RWPE2 (cell line): ENCODE measurements at places on chromosomes 6 and 20.

- DNase-seq: no peak
These were observed 69.6 kb upstream of the VSTM2L start for GRCh38 chr20:37833221-37833896.

GRCh38 chr6:36963451-36964290, 9.1 kb downstream of the PI16 start:
- no peak for DNase-seq

DNA sequence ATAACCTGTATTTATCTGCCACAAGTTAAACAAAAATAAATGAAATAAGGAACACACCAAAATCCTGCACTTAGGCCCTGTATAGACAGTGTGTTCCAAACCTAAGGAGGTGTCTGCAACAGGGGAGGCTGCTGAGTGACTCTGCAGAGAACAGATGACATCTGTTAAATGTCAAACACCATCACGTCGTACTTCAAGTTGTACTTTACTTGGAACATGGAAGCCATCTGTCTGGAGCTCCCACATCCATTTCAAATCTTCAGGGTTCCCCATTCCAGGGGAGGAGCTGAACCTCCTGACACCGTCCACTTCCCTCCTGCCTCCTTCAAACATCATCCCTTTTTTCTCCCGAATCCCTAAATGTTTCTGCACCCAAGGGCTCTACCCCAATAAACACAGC, 1.8 kb upstream of the MAP7 start:
- no peak for DNase-seq

GRCh38 chr6:48765352-48765961, 654.5 kb upstream of the PTCHD4 start:
- no peak for DNase-seq

GRCh38 chr6:12090714-12091113, 78.6 kb downstream of the HIVEP1 start:
- no peak for DNase-seq

- DNase-seq: no peak
These were observed 6.7 kb downstream of the TGIF2 start for GRCh38 chr20:36579996-36580545.

- no peak for DNase-seq
These were observed 53.4 kb downstream of the MRPL14 start for GRCh38 chr6:44073612-44074438.

GRCh38 chr6:129370268-129370916, 339.6 kb downstream of the ARHGAP18 start:
- no peak for DNase-seq

DNA sequence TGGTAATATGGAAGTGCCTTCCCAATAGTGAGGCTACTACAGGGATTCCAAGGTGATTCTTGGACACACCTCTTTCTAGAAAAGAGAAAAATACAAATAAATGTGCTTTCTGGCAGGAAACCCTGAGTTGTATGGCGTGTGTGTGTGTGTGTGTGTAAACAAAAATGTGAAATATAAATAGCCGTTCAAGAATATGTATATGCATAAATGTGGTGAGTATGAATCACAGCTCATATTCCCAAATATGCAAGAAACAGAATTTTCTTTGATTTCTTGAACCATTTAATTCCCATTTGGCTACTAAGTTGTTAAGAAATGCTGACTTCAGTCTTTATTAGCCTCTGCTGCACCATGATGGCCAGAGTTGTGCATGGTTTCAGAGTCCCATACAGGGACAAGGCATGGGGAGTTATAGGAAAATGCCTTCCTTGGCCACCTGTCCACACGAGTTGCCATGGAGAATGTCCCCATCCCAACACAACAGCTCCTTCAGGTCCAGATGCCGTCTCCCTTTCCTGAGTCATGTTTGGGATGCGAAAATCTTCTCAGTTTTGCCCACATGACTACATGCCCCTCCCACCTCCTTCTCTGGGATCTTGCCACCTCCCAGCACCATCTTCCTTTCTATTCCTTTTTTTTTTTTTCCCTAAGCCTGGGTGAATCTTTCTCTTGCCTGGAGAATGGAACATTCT, 312.4 kb upstream of the ECI2 start:
- DNase-seq: no peak

GRCh38 chr20:58571693-58572427, 56.7 kb upstream of the APCDD1L start:
- DNase-seq: no peak

DNA sequence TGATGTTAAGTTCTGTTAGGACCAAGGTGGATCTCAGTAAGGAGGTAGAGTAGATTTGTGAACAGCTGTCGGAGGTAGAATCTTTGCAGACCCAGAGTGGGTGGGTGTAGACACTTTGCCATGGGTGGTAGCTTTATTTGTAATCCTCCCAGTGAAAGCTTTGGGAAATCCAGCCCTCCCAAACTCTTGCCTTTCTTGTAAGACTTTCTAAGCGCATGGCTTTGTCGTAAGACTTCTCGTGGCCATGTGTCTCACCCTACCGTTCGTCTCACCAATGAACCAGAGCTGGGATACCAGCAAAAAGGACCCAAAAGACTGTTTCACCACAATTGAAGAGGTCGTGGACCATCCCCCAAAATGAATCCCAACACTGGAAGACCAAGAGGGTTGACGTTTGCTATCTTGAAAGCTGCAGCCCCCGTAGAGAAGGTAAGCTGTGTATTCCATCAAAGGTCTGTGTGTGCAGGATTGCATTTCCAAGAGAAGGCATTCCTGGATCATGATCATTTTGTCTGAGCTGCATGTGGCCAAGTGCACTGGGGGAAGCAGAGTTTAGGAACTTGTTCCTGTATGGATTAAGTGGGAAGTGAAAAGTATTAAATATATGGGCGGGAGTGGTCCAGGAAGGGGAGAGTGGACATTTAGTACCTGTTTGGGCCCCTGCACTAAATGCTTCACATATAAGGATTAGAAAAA, 5.8 kb upstream of the TMEM14A start:
- DNase-seq: no peak

DNA sequence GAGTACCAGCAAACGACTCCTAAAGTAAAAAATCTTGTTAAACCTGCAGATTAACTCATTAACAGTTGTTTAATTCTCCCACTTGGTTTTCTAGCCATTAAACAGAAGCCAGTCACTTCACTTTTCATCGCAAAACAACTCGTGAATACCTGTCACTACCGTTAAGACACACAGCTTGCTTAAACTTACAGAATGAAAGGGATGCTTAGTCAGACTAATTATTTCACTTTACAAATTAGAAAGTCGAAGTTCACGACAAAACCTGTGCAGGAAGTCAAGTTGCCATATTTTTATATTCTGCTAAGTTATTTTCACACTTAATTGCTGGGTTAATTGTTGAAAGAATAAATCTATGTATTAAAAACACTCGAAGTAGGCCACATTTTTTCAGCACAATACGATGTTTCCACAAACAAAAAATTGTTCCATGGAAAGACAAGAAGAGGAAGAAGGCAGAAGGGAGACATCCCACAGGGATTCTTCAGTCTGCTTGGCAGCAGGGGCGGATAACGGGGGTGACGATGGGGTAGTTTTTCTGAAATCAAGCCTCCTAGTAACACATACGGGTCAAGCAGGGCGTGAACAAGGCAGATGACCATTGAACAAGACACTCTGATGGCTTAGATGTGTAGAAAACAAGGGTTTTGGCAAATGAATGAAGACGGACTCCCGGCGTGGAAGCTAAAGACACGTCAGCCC, 933 bp downstream of the SSR1 start:
- DNase-seq: no peak

- no peak for DNase-seq
These were observed 158.3 kb downstream of the ZFP64 start for GRCh38 chr20:52033313-52033712.

DNA sequence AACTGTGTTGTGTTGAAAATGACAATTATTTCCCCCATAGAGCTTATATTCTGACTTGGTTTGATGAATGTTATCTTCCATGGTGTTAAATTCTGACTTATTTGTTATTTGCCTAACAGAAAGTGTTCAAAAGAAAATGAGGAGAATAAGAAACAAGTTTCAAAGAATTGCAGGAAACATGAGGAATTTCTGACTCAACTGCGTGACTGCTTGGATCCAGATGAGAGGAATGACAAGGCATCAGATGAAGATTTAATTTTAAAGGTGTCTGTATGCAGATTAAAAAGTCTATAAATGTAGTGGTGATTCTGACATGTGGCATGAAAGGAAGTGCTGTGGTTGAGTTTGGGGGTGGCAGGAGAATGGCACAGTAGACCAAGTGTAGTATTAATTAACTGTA, 50.6 kb downstream of the CCDC170 start:
- no peak for DNase-seq

DNA sequence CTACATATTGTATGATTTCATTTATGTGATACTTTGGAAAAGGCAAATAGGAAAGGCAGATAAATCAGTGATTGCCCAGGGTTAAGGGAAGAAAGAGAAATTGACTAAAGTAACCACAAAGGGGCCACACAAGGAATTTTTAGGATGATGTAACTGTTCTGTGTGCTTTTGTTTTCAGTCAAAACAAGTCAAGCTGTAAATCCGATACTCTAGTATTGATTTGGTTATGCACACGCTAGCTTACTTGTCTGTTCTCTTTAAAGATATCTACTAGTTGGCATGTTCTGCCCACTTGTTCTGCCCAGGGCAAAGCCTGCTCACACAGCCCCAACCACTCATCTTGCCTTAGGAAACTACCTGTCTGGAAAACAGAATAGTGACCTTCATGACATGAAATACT, 6.4 kb downstream of the FBXL4 start:
- no peak for DNase-seq

DNA sequence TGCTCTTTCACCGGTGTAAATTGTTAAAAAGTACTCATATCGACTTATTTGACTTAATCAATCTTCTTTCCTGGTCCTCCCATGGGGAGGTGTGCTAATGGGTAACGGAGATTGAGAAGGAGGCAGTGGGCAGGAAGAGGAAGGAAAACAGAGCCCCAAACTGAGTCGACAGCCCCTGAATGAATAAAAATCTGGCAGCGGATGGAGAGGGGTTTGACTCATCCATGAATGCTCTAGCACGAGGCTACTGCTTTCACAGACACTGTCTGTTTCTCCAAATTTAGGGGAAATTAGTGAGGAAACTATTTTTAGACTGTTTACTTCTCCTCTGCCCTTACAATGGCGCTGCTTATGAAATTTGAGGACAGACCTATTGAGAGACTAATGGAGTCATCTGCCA, 142.2 kb upstream of the ATXN1 start:
- DNase-seq: no peak

GRCh38 chr6:15926256-15926655, 202.6 kb upstream of the MYLIP start:
- no peak for DNase-seq

- no peak for DNase-seq
These were observed 74.7 kb upstream of the TMEM170B start for GRCh38 chr6:11462742-11463397.

- no peak for DNase-seq
These were observed 38.0 kb upstream of the HIVEP1 start for GRCh38 chr6:11974089-11974488.

GRCh38 chr20:50213531-50214106, 23.0 kb downstream of the CEBPB start:
- DNase-seq: no peak
